Bronchial epithelial cell (primary cell): ENCODE measurements at places on chromosomes 4 and X.
A peak's percentile ranks its signal among the peaks of the same experiment; 100 is the strongest.

- no peak for DNase-seq
Measured at GRCh38 chr4:102867278-102868152, 1.3 kb upstream of the CISD2 start.

- DNase-seq = no peak
Measured at GRCh38 chrX:1734806-1735205, 119.9 kb downstream of the ASMT start.

GRCh38 chrX:19005909-19006308 lies 22.0 kb upstream of the PHKA2 start:
- no peak for DNase-seq

DNA sequence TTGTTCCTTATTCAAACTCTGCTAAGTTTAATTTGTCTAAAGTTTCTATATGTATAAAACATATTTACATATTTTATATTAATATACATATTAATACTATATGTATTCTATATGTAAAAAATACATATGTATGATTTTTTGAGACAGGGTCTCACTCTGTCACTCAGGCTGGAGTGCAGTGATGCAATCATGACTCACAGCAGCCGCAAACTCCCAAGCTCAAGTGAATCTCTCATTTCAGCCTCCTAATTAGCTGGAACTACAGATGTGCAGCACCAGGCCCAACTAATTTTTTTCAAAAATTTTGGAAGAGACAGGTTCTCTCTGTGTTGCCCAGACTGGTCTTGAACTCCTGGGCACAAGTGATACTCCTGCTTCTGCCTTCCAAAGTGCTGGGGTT lies 684.9 kb downstream of the TRAM1L1 start:
- DNase-seq = peak; percentile 2

GRCh38 chr4:164056426-164057142 lies 562.1 kb downstream of the TMA16 start:
- DNase-seq = no peak

DNA sequence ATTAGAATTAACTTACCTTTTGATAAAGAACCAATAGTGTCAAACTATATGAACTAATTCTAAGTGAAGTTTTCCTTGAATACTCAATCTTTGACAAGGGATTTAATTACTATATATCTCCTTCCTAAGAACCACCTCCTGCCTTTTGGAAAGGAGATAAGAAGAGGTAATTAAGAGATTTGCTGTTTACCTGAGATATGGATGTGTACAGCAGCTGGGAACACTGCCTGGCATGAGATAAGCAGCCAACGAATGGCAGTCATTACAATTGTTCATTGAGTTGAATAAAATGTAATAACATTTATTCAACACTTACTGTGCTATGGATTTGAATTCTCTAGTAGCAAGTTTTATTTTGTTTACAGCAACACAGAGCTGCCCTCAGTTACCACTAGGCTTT lies 407.1 kb downstream of the SPOCK3 start:
- no peak for DNase-seq

- DNase-seq = peak; percentile 92
Measured at GRCh38 chrX:109847257-109848187, 114.5 kb upstream of the ACSL4 start.

DNA sequence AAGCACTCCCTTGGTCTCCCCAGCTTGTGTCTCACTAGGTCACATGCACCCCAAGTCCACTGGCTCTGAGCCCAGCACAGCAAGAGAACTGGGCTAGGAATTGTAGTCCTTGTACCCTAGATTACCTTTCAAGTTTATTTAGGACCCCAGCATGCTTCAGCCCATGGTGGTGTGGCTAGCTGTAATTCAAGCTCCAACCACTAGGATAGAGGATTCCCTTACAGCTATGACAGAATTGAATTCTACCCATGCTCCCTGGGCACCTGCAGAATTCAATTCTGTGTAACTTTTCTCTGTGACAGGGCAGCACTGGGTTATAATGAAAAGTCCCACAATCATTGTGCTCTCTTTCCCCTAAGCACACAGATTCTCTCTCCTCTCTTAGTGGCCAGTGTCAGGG lies 253.8 kb upstream of the DMD start:
- DNase-seq = no peak

GRCh38 chr4:165621983-165622382 lies 243.2 kb downstream of the CPE start:
- peak; percentile 90 for DNase-seq
